Mesendoderm (in vitro differentiated cells): ENCODE measurements at places on chromosomes 7 and 10.

DNA sequence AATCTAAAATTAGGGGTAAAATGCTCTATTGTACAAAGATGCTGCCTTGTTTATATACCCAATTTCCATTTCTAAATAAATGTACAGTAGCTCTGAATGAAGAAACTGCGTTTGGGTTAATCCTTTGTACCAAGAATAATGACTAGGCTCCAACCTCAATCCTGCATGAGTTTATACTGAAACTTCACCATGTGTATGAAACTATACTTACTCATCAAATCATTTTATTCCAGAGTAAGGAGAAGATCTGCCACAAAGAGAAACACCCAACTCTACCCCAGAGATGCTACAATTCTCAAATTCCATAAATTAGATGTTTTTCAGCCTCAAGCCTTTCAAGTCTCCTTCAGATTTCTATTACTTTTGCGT is 53.8 kb upstream of the AKR1E2 start:
- DNase-seq, result no peak

DNA sequence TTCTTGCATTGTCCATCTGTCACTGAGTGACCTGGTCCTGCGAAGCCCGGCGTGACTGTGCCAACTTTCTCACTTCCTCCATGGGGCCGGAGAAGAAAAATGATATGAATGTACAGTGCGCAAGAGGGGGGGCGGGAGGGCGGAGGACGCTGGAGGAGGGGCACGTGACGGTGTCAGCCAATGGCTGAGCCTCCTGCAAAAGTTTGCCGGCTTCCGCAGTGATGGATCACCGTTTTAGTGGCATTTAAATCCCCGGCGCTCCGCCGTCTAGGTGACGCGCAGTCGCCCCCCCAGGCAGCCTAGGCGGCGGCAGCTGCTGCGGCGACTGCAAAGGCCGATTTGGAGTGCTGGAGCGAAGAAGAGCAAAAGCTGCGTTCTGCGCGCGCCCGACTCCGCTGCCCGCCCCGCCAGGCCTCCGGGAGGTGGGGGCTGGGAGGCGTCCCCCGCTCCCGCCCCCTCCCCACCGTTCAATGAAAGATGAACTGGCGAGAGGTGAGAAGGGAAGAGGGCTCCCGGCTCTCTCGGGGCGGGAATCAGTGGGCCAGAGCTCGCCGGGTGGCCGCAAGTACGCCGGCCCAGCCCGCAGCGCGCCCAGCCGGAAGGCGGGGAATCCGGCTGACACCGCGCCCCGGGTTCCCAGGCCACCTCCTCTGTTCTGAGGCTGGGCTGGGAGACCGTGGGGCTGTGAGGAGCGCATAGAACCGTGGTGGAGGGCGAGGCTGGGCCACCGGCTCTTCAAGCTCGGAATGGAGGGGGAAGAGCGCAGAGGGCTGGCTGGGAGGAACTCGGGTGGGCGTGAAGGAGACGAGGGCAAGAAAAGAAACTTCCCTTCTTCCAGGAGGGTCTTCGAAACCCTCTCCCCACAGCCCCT is at the start of gene HOXA1:
Gene HOXA1, minus strand, starts transcription at position 104 of the 871 bp plus-strand sequence. Its CDS starts 88 bp downstream, at position 16.
- peak; percentile 88 for DNase-seq

- no peak for DNase-seq
Observed at GRCh38 chr7:117277576-117277975, 45.3 kb downstream of the WNT2 start.

- no peak for DNase-seq
Observed at GRCh38 chr10:72563327-72563932, 62.4 kb downstream of the MICU1 start.

- no peak for DNase-seq
Observed at GRCh38 chr7:27351786-27352185, 109.2 kb downstream of the EVX1 start.

- DNase-seq, result no peak
Observed at GRCh38 chr7:128014811-128015210, 16.4 kb downstream of the LRRC4 start.

GRCh38 chr10:120051671-120052070 is 159.1 kb downstream of the SEC23IP start:
- DNase-seq, result no peak

- no peak for DNase-seq
Observed at GRCh38 chr10:124667425-124668345, 76.5 kb downstream of the FAM53B start.

GRCh38 chr10:71536332-71536731 is 139.6 kb downstream of the CDH23 start:
- DNase-seq, result no peak

GRCh38 chr10:132886211-132887099 is 55.9 kb downstream of the CFAP46 start:
- DNase-seq, result peak; percentile 26

GRCh38 chr7:69245646-69246045 is 352.6 kb upstream of the AUTS2 start:
- DNase-seq, result peak; percentile 70

DNA sequence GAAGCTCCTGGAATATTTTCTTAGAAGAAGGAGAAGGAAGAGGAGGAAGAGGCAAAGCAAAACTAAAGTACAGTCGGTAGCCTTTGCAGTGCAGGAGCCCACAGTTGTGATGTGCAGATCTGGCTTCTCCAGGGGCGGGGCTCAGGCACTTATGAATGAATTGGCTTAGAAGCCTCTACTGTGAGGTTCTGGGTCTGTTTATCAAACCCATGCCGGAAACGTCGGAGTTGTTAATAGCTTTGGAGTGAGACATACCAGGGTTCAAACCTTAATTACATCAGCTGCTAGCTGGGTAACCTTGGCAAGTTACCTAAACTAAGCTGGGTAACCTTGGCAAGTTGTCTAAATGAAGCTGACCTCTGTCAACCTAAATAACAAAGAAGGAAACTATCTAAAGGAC is 89.3 kb upstream of the PITRM1 start:
- no peak for DNase-seq

DNA sequence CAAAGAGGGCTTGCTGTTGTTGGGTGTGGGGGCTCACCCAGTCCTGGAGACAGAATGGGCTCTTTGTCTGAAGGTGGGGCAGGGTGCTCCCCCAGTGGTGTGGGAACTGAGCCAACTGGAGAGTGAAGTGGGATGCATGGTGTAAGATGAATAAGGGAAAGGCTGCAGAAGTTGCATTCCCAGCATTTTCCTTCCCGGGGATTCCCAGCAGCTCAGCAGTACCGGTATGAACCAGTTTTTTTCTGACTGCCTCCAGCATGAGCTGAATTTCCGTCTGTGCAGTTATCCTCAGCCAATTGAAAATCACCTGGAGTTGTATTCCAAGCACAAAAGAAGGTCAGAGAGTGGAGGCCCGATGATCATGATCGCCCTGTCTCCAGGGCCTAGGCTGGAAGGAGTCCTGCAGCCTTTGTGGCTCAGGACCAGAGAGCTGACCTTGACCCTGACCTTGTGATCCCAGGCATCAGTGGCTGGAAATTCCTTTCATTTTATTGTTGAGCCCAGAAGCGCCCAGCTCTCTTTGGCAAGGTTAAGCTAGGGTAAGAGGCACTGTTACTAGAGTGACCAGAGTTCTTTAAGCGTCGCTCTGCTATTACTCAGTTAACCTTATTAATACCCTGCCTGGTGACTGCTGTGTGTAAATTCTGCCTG is 33.4 kb downstream of the OGDH start:
- DNase-seq, result peak; percentile 74

DNA sequence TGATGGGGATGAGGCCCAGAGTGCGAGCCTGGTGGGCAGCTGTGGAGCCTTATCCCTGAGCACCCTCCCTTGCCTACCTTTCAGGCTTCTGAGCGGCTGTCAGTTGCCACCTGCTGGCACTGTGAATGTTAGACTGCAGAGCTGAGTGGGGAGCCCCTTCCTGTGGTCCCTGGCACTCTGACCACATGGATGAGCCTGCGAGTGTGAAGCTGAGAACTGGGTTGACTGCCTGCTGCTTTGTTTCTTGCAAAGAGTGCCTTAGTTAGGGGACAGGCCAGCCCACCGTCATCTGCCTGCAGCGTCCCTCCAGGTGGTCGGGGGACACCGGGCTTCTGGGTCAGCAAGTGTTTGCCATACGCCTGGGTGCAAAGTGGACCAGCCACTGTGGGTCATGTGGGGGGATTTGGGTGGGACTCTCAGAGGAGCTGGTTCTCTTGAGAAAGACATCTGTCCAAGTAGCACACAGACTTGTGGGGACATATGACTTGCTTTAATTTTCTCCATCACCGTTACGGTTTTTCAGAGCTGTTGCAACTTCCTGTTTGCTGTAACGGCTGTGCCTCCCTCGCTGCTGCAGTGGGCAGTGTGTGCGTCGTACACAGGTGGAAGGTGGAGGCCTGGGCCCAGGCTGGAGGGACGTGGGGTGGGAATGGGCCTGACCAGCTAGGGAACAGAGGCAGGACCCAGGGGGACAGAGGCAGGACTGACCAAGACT is 13.7 kb downstream of the INPP5A start:
- DNase-seq, result no peak

- peak; percentile 65 for DNase-seq
Observed at GRCh38 chr7:139620676-139621344, 97.3 kb downstream of the CLEC2L start.

DNA sequence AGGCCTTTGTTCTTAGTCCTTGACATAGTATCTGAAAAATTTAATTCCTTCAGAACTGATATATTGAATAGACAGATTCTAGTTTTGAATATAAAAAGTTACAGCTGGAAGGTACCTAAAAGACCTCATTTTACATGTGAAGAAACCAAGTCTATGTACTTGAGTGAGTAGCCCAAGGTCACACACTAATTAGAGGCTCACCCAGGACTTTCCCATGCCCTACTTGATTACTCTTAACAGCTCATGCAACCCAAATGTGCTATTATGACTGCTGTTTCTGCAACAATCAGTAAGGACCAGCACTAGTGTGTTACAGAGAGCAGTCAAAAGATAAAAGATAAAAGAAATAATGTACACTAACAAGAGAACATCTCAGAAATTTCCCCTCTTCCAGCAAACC is 40.7 kb upstream of the BET1 start:
- DNase-seq, result no peak

- DNase-seq, result no peak
Observed at GRCh38 chr7:16106300-16106699, 315.0 kb downstream of the CRPPA start.

GRCh38 chr7:89770161-89770560 is 384.1 kb upstream of the STEAP1 start:
- no peak for DNase-seq

DNA sequence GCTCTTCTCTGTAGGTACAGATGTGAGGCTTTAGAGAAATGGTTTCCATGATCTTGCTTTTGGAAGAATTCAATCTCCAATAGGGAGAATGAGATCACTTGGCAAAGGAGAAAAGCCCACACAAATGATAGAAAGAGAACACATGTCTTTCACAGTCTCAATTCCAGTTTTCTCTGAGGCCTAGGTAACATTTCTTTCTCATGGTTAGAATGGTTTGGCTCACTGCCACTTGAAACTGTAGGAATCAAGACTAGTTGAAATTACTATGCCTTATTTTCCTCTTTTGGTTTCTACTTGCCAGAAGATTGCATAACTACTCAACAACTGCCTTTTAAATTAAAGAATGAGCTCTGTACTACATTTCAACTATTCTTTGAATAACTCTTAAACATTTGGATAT is 276.5 kb upstream of the TEX47 start:
- DNase-seq, result no peak

DNA sequence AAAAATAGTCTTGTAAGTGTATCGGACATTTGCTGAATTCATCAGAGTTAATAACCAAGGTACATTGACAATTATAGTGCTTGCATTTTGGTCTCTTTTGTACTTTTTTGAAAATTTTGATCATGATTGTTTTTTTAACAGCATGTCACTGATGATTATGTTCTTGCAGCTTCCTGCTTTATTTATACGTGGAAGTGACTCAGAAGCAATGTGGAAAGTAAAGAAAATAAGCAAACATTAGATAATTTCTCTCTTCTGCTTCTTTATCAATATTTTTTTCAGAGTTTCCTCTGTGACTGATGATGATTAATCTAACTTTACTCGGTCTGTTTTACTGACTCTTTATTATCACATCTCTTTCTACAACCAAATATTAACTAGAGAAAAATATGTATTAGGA is 1351.9 kb downstream of the REEP3 start:
- no peak for DNase-seq

- no peak for DNase-seq
Observed at GRCh38 chr7:132915647-132916046, 166.2 kb downstream of the CHCHD3 start.

- peak; percentile 22 for DNase-seq
Observed at GRCh38 chr10:24272374-24272773, 63.4 kb downstream of the KIAA1217 start.

- DNase-seq, result peak; percentile 91
Observed at GRCh38 chr10:103238506-103239252, 7.0 kb upstream of the RPEL1 start.

- no peak for DNase-seq
Observed at GRCh38 chr7:143426479-143427142, 16.6 kb upstream of the TAS2R60 start.

DNA sequence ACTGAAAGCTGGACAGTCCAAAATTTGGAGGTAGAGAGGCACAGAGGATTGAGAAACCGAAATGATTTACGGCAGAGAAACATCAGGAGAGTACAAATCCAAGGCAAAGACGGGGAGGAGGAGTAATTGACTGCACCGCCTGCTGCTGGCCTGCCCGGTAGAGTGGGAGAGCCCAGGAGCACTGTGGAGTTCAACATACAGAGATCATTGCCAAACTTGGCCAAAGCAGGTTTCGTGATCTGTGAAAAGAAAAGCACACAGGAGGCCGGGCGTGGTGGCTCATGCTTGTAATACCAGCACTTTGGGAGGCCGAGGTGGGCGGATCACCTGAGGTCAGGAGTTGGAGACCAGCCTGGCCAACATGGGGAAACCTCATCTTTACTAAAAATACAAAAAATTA is 306.0 kb upstream of the PFKP start:
- no peak for DNase-seq

DNA sequence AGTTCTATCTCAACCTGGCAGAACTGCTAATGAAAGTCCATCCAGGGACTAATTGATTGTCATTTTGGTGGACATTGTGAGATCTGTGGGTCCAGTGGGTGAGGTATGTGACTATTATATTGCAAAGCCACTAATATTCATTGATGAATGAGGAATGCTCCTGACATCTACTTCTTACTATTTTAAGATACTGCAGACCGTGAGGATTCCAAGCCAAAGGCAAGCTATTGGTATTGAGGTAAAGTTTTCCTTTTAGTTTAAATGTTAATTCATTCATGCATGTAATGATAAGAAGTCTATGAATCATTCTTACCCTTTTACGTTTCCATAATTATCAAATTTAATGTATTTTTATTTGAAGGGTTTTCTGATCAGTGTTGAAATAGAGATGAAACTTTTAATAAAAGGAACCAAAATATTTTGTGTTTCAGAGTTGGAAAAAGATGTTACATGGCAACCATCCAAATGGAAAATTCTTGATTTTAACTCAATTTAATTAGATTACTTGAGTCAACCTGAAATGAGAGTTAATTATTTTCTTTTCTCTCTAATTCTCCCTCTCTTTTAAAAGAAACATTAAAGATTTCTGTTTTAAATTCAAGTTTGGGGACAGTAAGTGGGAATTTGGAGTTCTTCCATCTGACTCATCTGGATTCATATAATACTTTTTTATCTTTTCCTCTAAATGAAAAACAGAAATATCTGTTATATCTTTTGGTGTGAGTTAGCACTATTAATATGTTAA is 39.6 kb downstream of the NUP205 start:
- no peak for DNase-seq
